ENCODE measurements at places on chromosomes 5 and 9.

DNA sequence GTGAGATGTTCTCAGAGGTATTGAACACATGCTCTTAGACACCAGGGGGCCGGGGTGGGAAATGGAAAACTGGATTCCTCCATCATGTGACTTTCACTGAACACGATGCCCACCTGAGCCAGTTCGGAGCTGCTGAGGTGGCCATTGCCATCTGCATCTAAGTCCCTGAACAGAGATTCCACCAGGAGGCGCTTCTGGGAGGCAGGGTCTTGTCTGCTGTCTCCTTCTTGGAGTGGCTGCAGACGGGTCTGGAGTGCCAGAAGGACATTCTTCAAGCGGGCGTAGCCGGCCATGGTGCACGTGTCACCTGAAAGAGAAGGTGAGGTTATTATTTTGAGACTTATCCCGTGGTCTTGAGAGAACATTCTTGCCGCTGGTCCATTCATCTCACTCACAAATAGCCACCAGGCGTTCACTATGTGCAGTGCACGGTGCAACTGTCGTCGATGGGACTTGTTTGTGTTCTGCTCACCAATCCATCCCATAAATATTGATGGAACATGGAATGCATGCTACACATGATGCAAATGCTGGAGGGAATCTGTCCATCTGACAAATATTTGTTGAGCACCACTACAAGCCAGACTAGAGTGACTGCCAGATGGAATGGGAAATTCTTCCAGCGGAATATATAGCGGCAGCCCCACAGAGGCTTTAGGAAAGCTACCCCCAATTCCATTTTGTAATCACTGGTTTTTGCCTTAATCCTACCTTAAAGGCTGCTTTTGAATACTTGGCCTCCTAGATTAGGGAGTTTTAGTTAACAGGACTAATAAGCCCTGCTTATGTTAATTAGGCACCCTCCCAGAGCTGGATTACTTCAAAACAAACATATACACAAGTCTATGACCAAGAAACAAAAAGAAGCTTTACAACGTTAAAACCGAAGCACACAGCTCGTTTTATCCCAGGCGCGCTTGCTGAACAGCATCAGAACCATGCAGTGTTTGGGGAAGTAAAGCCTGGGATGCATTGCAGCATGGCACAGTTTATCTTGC, 264.8 kb downstream of the HSPA4 start:
- DNase-seq, result no peak

GRCh38 chr9:86181379-86182315, 77.8 kb downstream of the C9orf153 start:
- no peak for DNase-seq

DNA sequence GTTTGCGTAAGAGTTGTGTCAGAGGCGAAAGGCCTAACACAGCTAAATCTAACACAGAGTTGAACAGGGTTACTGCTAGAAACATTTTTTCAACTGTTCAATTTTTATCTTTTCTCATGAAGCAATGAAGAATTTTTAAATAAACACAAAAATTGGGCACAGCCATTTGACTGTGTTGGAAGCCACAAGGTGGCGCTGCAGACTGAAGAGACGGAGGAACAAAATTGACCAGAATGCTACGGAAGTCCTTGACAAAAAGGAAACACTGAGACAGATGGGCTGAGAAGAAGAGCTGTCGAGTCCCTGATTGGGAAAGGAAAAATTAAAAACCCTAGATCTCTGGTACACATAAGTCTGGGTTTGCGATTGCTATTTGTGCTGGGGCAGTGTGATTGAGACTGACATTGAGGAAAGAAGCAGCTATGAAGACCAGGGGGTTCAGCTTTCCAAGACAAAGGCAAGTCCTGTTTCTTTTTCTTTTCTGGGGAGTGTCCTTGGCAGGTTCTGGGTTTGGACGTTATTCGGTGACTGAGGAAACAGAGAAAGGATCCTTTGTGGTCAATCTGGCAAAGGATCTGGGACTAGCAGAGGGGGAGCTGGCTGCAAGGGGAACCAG, at the start of gene PCDHB9:
TSS of gene PCDHB9 (plus strand) at position 265 of the 616 bp plus-strand sequence. CDS start at position 423, 158 bp downstream.
- DNase-seq, result no peak

GRCh38 chr5:84688566-84688965, 303.9 kb upstream of the EDIL3 start:
- no peak for DNase-seq

DNA sequence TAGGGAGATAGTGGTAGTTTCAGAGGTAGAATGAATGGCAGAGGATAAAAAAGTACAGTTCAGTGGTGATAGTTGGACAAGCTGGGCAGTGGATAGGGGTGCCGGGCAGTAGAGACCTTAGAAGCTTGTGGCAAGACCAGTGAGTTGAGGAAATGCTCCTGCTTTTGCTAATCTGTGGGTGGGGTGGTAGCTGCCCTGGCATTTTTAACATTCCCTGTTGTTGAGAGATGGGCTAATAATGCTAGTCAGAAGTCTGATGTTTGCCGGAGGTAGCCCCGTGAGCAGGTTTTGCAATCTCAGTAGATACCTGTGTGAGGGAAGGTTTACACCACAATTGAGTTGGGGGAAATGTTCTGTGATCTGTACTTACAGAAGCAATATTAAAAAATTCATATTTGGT, 91.1 kb downstream of the TRIO start:
- no peak for DNase-seq

- no peak for DNase-seq
Observed at GRCh38 chr9:134593286-134594077, 48.1 kb upstream of the COL5A1 start.

DNA sequence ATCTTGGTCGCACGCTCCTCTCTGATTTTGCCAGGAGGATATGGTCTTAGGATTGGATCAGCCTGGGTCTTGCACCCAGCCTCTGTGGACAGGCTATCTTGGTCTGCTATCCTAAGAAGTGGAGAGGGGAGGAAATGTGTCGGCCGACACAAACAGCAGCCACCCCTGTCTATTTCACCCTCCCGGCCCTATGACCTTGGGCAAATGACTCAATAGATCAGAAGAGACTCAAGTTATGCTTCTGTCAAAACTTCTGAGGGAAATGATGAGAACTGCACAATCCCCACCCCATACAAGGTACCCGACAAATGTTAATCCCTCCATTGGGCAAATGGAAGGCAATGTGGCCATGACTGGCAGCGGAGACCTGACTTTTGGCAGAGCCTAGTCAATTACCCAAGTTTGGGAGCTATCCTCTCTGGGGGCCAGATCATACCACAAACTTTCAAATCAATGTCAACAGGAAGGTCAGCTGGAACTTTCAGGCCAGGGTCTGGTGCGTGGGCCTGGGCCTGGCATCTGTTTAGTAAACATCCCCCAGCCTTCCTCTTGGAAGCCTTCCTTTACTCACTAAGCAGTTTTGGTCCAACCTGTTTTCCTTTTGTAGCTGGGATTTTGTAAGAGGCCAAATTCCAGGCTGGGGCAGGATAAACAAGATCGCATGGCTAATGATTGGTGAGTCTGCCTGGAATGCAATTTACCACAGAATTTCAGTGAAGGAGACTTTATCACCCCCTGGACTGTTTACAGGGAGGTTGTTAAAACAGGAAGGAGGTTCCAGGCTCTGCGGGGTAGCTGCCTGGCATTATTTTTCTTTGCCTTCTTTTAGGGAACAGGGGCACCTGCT, 64.2 kb upstream of the CPEB4 start:
- no peak for DNase-seq

- DNase-seq, result no peak
Observed at GRCh38 chr5:173324115-173325001, 3.9 kb downstream of the STC2 start.

- DNase-seq, result no peak
Observed at GRCh38 chr9:7936163-7936562, 136.6 kb upstream of the DMAC1 start.

DNA sequence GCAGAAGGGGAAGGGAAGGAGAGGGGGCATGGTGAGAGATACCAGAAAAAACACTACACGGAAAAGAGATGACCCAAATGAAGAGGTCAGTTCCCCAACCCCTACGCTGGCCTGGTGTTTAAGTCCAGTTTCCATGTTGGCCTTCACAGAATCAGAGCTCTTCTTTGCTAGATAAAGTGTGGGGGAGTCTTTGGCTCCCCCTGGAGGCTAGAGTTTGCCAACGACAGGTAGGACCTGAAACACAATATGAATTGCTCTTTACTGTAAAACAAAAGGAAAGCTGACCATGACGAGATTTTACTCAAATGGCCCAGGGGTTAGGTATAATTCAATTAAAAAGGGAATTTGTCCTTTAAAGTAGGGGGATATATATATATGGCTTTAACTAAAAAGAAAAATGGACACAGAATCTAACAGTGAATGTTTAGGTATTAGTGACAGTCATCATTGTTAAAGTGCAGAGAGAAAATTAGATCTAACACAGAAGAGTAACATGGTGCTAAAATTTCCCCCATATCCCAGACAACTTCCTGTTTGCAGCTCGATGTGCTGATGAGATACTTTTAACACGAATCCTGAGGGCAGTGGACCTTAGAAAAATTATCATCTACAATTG, 92.0 kb downstream of the SV2C start:
- peak; percentile 41 for DNase-seq

- DNase-seq, result no peak
Observed at GRCh38 chr5:31993165-31993961, 180.8 kb downstream of the GOLPH3 start.

DNA sequence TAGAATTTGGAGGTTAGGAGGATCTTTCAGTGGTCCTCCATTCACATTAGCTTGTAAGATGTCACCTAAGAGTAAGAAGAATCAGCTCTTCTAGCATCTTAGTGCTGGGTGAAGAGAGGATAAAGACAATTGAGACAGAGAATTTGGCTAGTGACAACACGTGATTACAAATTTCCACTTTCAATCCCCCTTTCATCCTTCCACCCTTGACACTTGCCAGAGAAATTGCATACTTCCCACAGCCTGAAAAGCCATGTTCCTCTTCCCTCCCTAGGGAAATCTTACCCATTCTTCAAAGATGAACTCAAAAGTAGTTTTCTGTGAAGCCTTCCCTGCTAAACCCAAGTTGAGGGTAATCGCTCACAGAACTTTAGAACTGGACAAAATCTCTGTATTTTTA, 282.6 kb upstream of the PTGER4 start:
- DNase-seq, result no peak

GRCh38 chr9:16987026-16987425, 116.6 kb upstream of the BNC2 start:
- no peak for DNase-seq

- DNase-seq, result no peak
Observed at GRCh38 chr9:93053781-93054331, 4.6 kb upstream of the SUSD3 start.

DNA sequence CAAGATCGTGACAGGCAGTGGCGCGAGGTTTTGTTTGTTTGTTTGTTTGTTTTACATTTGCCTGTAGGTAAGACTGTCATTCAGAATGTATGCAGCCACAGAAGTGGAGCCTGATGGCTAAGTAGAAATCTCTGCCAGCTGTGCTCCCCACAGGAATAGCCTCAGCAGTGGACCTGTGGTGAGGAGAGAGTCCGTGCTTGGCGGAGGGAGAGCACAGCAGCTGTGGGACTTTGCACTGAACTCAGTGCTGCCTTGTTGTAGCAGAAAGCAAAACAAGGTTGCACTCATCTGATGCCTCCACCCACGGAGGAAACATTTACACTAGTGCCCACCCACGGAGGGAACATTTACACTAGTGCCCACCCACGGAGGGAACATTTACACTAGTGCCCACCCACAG, 4.4 kb upstream of the ZNF782 start:
- no peak for DNase-seq

Measured in stimulated activated effector memory CD8-positive, alpha-beta T cell treated with anti-CD3 and anti-CD28 coated beads, Interleukin-12 subunit alpha, Interleukin-12 subunit beta, amount 100 ng/mL, for 72 hours (primary cell).